ENCODE measurements at places on chromosomes 7 and 10.

GRCh38 chr7:79506481-79506880 is 53.0 kb upstream of the MAGI2 start:
- DNase-seq: no peak

DNA sequence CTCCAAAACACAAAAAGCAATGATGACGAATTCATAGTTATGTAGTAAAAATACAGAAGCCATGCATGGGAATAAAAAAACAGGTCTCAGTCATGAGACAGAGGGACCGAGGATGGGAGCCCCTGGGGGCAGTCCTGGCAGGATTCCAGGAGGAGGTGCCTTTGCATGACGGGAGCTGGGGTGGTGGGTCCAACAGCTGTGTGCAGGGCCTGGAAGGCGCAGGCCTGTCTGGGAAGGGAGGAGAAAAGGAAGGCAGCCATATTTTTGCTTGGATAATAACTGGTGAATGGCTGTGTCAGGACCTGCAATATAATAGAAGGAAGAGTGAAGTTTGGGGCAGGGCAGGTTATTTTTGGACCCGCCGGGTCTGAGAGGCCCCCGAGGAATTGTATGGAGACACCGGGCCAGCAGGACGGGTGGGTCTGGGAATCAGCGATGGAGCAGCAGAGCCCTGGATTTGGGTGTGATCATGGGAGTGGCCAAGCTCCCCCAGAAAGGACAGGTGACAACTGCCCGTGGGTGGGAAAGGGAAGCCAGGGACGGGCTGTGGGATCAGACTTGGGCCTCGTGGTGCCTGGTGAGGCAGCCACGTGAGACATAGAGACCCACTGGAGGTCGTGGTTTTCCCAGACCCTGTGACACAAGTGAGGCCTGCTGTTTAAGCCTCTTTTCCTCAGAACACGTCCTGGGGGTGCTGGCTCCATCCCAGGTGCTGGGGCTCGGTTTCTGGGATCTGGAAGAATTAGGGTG is 2.9 kb upstream of the JAKMIP3 start:
- DNase-seq: no peak

GRCh38 chr10:117137911-117138642 is at the start of gene VAX1:
VAX1 (minus strand) TSS chr10:117138270; CDS start chr10:117138056, 214 bp downstream.
- no peak for DNase-seq

- peak; percentile 78 for DNase-seq
Measured at GRCh38 chr10:22251751-22252223, 34.0 kb upstream of the EBLN1 start.

- DNase-seq: peak; percentile 37
Measured at GRCh38 chr7:105678811-105679495, 97.7 kb upstream of the EFCAB10 start.

DNA sequence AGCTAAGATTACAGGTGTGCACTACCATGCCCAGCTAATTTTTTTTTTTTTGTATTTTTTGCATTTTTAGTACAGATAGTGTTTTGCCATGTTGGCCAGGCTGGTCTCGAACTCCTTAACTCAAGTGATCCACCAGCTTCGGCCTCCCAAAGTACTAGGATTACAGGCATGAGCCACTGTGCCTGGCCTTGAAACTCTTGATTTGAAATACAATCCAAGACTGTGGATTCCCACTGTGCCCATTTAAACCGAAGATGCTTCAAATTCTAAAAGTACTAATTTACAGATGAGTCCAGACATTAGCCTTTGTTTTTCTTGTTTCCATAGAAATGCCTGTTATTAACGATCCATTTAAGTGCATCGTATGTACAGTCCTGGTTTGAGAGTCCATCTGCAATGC is 130.9 kb downstream of the CACNA2D1 start:
- no peak for DNase-seq

GRCh38 chr10:30804478-30805055 is 175.0 kb upstream of the LYZL2 start:
- no peak for DNase-seq

DNA sequence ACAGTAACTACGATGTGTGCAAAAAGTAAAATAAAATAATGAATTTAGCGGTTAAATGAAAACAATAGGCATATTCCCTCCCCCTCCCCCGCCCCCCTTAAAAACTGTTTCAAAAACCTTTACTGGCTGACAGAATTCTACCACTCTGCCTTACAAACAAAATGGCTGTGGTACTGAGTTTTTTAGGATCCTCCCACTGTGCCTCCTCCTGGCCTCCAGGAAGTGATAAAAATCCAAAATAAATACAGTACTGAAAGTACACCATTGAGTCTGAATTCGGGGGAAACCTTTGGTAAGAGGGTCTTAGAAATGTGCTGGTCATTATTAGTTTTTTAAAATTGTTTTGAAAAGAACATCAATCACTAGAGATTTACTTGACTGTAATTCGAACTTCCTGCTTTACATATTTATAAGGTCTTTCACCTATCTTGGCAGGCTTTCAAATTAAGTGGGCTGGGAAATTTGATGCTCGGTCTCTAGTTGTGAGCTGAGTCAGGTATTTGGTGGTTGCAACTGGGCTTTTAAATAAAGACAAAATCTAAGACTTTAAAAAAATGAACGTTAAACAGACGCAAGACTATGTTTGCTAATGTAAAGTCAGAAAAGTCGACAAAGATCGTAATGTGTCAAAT is 32.5 kb upstream of the EPC1 start:
- no peak for DNase-seq

DNA sequence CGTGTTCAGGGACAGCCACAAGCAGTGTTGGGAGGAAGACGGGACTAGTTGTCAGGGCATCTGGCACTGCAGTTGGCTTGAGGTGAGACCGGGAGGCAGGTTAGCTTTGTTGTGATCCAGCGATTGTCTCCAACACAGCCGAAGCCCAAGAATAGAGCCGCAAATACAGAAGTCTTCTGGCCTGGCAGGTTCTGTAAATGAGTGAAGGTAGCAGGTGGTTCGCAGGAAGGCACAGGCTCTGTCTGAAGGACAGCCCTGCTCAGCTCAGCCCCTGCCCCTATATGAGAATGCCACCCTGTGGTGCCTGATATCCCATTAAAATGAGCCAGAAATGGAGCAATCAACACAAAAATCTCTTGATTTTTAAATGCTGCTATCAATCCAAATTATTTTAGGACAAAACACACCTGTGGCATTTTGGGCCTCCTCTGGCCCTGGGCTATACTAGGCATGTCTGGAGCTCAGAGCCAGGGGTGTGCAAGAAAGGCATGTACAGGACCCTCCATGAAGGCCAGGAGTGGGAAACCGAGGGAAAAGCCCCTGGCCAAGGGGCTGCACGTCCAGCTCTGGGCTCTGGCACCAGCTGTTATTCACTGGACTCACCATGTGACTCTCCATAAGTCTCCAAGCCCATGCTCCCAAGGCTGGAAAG is 11.2 kb upstream of the C10orf71 start:
- DNase-seq: no peak

- DNase-seq: no peak
Measured at GRCh38 chr7:72394016-72394415, 18.1 kb downstream of the CALN1 start.

DNA sequence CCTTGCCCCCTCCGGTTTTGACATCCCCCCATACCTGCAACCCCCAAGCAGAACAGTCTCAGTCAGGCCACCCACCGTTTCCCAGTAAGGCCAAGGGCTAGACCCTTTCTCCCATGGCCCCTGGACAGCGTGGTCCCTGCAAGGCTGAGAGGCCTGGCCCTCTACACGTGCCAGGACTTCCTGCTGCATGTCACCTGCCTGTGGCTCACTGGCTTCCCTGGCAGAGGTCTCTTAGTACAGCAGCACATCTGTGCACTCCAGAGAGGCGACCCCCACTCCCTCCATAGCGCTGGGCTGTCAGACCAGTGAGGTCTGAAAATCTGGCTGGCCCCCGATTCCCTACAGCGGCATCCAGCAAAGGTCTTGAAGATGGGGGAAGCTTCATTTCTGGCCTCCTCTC is 26.4 kb upstream of the JAKMIP3 start:
- no peak for DNase-seq

DNA sequence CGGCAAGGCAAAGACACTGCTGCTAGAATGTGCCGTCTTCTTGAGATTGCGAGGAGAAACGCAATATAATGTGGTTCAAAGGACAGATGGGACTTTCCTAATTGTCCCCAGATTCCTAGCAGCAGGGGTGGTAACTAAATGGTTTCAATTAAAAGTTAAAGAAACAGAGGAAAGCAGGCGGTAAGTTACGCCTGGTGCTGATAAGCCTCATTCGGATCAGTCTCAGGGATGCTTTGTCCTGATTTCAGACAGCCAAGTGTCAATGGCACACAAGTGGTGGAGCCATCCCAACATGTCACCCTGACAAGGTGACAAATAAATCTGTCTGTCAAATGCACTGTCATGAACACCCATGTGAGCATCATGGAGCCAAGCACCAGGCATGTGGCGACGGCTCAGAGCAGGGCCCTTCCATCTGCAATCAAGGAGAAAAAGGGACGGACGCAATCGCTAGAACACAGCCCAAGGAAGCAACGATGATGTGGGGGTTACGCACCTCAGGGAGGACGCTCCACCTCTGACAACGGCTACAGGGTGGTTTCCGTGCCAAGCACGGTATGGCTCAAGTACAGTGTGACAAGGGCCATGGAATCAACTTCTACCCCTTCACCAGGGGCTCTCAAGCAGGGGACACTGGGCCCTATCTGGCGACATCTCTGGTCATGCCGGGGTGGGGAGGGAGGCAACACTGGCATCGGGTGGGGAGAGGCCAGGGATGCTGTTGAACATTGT is 66.2 kb downstream of the CTBP2 start:
- DNase-seq: no peak

DNA sequence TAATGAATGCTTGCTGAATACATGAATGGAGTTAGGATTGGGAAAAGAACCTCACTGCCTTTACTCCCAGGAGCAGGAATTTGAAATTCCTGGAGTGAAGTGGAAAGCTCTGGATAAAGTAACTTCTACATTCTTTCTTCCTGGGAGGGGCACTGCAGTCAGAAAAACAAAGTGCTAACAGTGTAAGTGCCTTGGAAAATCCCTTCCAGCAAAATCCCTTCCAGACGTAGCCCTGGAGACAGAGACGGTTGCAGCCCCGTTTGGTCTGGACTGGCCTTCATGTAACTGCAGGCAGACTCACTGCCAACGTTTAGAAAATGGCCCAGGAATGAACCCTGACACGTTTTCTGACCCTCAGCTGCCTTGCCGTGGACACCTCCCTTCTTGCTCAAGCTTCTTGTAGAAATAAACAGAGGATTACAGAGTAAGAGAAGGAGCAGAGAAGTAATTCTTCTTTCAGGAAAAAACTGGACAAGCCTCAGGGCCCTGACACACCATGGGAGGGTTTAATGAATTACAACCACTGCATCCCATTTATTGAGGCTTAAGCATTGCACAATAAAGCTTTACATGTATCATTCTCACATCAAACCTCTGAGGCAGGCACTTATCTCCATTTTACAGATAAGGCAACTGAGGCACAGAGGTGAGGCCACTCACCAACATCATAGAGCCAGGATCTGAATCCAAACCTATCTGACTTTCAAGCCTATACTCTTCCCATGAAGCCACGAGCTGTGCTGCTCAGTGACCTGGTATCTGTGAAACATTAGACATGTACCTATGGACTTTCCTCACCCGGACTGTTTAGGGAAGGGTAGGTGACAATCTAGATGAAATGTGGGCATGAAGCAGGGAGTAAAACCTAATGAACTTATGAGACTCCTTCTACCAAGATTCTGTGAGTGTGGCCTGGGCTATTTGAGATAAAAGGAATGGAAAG is 7.8 kb downstream of the ITPRIP start:
- no peak for DNase-seq

GRCh38 chr7:98294326-98294725 is 12.8 kb downstream of the BRI3 start:
- DNase-seq: no peak

DNA sequence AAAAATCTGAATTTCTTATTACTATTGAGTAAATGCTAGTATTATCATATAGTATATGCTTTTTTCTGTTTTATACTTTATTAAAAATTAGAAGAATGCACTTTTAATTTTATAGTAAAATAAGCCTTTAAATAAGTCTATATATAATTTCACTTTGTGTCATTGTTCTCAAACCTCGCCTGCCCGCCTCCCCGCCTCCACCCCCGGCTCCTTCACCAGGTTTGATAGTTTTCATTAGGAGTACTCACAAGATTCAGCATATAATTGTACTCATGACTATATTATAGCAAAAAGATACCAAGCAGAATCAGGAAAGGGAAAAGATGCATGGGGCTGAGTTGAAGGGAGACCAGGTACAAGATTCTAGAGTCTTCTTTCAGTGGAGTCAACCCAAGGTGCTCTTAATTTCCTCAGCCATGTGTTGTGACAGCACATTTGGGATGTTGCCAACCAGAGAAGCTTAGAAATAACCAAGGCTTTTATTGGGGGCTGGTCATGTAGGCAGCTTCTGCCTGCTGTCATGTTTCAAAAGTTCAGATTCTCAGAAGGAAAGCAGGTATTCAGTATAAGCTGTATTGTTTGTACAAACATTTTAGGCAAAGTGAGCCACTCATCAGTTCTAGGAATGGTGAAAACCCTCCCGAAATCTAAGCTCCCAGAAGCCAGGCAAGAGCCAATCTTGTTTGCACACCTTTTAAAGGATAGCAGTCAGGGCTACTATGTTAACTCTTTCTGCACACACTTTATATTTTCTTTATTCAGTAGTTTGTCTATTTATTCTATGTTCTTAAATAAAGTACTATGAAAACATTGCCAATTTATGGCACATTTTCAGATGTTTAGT is 12.3 kb downstream of the NHLRC2 start:
- DNase-seq: no peak

DNA sequence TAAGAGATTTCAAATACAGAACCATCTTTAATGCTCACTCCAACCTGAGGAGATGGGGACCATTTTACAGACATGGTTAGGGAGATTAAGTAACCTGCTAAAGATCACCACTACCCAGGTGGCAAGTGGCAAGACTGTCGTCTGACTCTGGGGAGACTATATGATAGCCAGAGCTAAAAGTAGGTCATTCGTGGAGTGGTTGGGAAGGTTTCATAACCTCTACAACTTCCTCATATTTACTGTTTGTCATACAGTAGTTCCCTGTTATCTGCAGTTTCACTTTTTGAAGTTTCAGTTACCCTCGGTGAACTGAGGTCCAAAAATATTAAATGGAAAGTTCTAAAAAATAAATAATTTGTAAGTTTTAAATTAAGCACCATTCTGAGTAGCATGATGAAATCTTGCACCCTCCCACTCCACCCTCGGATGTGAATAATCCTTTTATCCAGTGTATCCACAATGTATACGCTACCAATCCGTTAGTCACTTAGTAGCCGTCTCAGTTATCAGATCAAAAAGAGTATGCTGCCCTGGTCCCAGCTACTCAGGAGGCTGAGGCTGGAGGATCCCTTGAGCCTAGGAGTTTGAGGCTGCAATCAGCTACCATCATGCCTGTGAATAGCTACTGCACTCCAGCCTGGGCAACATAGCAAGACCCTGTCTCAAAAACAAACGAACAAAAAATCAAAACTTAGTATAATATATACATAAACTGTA is 14.9 kb upstream of the LGI1 start:
- no peak for DNase-seq

GRCh38 chr7:69177461-69177861 is 420.8 kb upstream of the AUTS2 start:
- no peak for DNase-seq

GRCh38 chr7:32074787-32075585 is 4.8 kb upstream of the PDE1C start:
- DNase-seq: no peak

GRCh38 chr10:28722065-28722803 is 44.9 kb downstream of the BAMBI start:
- DNase-seq: no peak

GRCh38 chr10:44558521-44558920 is 173.6 kb upstream of the CXCL12 start:
- no peak for DNase-seq

- DNase-seq: no peak
Measured at GRCh38 chr10:80581469-80581835, 43.8 kb downstream of the SH2D4B start.
